LoVo (cell line): ENCODE measurements at places on chromosomes 1 and 21.

- no peak for DNase-seq
Observed at GRCh38 chr1:39392851-39393573, 98.4 kb upstream of the BMP8A start.

DNA sequence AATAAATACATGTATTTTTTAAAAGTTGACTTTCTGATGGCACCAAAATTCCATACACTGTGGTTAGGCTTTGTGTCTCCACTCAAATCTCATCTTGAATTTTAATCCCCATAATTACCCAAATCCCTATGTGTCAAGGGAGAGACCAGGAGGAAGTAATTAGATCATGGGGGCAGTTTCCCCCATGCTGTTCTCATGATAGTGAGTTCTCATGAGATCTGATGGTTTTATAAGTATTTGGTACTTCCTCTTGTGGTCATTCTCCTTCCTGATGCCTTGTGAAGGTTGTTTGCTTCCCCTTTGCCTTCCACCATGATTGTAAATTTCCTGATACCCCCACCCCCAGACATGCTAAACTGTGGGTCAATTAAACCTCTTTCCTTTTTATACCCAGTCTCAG lies 1218.4 kb upstream of the PRMT6 start:
- DNase-seq = no peak

- no peak for DNase-seq
Observed at GRCh38 chr1:1437904-1438376, 2.5 kb downstream of the VWA1 start.

- DNase-seq = no peak
Observed at GRCh38 chr1:166980383-166980782, 5.0 kb upstream of the ILDR2 start.

DNA sequence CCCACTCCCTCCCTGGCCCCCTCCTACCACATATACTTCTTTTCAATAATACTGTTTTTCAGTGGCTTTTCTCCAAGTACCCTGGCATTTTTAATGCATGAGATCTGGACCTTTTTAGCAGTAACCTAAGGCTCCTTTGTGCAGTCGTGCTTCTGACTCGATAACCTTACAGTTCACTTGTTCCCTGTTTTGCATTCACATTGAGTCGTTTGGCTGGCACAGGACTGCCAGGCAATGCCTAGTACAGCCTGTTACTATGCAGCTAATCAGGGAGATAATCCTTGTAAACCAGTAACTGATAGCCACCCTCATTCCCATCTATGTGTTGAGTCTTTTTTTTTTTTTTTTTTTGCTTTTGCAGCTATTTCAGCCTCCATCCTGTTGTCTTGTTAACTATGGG lies 3.7 kb downstream of the ATP1B1 start:
- DNase-seq = no peak

GRCh38 chr21:39048064-39048463 lies 135.2 kb downstream of the PSMG1 start:
- no peak for DNase-seq

GRCh38 chr1:12521096-12521495 lies 96.9 kb downstream of the DHRS3 start:
- DNase-seq = no peak

DNA sequence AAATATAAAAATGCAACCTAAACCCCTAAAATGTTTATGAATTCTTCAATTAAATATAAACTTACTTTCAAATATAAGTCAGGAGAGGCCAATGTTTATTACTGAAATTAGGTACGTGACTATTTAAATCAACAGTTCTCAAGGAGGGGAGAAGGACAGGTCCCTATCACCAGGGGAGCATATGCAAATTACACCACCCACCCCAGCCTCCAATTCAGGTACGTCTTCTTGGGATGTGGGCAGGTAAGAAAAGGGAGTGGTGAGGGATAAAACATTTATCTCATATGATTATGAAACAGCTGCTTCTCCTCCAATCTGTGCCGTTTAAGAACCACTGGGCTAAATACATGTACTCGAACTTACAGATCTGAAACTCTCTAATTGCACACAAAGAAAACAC lies 3.4 kb downstream of the COP1 start:
- DNase-seq = no peak

DNA sequence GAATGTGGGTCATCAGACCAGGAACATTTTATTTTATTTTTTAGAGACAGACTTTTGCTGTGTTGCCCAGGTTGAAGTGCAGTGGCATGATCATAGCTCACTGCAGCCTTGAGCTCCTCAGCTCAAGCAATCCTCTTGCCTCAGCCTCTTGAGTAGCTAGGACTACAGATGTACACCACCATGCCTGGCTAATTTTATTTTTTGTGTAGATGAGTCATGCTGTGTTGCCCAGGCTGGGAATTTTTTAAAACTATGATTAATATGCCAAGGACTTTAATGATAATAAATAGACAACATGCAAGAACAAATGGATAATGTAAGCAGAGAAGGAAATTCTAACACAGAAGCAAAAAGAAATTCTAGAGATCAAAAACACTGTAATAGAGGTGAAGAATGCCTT lies 142.4 kb downstream of the AK5 start:
- DNase-seq = no peak

DNA sequence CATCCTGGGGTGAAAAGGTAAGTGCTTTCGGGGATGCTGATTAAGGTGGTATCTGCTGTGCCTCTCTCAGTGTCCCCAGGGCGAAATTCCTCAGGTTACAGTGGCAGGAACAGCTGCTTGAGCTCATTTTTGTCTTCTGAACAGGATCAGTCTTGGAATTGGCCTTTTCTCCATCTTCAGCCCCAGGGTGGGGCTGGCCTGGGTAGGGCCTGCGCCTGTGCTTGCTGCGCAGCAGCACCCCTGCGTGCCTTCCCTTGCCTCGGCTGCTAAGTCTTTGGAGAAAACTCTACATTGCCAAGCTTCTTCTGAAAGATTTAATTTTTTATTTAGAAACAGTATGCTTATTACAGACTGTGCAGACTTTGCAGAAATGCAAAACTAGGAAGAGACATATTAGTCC lies 41.7 kb downstream of the ADARB1 start:
- no peak for DNase-seq

GRCh38 chr1:208787219-208787618 lies 543.0 kb upstream of the PLXNA2 start:
- no peak for DNase-seq

- no peak for DNase-seq
Observed at GRCh38 chr1:168653567-168653966, 75.4 kb downstream of the DPT start.

DNA sequence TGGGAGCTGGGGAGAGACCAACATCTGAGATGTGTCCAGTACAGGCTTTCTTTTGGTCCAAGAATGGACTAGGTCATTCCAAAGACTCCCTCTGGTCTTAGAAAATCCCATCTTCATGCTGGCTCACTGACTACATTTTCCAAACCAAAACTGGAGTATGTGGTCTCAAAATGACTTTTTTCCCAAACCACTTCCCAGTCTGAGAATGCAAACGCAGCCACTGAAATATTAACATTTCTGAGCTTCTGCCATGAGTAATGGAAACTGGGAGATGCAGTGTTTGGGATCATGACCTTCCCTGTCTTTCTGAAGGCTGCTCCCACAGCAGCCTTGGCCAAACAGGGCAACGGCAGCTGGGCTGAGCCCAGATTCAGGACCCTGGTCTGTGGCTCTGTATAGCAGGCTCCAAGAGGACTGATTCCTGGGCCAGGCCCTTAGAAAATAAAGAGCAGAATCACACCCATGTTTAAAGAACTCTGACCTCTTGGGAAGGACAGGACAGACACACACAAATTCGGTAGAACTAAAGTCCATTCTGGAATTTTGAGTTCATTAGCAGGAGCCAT lies 62.1 kb upstream of the CNTN2 start:
- no peak for DNase-seq

GRCh38 chr1:157580179-157580827 lies 17.6 kb downstream of the FCRL4 start:
- peak; percentile 77 for DNase-seq

DNA sequence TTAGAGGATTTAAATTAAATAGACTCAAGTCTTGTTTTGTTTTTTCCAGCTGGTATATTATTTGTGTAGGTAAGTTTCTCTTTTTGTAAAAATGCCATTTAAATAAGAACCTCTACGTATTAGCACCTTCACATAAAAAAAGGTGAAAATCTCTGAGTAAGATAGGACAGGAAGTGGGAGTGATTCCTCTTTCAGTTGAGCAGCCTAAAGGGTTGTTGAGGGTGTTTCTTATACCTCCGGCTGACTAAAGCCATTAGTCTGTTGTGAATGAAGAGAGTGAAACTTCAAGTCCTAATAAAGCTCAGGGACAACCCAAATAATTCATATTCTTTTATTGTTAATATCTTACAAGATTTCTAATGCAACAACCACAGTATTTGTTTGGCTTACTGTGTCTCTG lies 188.7 kb downstream of the CHRM3 start:
- no peak for DNase-seq

GRCh38 chr1:95437781-95438180 lies 203.8 kb downstream of the RWDD3 start:
- no peak for DNase-seq

- no peak for DNase-seq
Observed at GRCh38 chr1:4599521-4599920, 54.9 kb upstream of the AJAP1 start.

- no peak for DNase-seq
Observed at GRCh38 chr1:205990226-205990625, 13.0 kb downstream of the RAB7B start.

- no peak for DNase-seq
Observed at GRCh38 chr1:100511058-100511457, 26.9 kb upstream of the GPR88 start.

- no peak for DNase-seq
Observed at GRCh38 chr1:84294751-84295150, 6.8 kb upstream of the SAMD13 start.

DNA sequence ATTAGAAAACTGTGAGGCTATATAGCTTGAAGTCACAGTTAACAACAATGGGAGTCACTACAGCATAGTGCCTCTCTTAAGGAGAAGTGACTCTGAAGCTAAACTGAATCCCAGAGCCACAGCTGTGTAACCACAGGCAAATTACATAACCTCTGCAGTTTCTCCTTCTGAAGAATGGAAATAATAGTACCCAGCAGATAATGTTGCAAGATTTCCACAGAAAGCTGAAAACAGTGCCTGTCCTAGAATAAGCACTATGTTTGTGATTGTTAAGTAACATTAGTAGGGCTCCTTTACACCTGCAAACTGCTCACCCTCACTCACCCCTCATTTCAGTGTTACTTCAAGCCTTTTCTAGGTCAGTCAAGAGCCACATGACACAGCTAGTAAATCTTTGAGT lies 886.7 kb downstream of the PLA2G4A start:
- DNase-seq = no peak

DNA sequence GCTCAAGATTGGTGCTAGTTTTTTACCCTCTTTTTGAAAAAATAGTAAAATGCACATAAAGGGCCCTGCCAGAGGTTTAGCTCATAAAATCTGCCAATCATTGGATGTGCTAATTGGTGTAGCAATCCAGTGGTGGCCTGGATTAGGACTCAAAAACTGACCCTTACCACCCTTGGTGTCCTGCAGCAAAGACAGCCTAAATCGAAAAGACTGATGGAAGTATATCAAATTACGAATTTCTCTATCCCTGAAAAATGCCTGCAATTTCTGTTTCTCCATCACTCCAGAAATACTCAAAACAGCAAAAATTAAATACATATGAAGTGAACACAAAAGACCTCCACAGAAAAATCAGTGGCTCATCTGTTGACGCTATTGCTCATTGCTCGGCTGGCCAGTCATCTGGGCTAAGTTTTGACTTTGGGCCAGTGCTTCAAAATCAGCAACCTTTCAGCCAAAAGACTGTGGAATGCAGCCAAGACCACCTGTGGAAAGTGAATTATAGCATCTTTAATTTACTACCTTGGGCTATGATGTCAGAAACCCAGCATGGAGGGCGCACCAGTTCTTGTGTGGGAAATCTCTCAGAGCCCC lies 30.0 kb downstream of the WLS start:
- DNase-seq = no peak

- DNase-seq = no peak
Observed at GRCh38 chr1:179493323-179493722, 82.4 kb downstream of the NPHS2 start.

GRCh38 chr1:92957030-92957734 lies 4.1 kb downstream of the DIPK1A start:
- no peak for DNase-seq

DNA sequence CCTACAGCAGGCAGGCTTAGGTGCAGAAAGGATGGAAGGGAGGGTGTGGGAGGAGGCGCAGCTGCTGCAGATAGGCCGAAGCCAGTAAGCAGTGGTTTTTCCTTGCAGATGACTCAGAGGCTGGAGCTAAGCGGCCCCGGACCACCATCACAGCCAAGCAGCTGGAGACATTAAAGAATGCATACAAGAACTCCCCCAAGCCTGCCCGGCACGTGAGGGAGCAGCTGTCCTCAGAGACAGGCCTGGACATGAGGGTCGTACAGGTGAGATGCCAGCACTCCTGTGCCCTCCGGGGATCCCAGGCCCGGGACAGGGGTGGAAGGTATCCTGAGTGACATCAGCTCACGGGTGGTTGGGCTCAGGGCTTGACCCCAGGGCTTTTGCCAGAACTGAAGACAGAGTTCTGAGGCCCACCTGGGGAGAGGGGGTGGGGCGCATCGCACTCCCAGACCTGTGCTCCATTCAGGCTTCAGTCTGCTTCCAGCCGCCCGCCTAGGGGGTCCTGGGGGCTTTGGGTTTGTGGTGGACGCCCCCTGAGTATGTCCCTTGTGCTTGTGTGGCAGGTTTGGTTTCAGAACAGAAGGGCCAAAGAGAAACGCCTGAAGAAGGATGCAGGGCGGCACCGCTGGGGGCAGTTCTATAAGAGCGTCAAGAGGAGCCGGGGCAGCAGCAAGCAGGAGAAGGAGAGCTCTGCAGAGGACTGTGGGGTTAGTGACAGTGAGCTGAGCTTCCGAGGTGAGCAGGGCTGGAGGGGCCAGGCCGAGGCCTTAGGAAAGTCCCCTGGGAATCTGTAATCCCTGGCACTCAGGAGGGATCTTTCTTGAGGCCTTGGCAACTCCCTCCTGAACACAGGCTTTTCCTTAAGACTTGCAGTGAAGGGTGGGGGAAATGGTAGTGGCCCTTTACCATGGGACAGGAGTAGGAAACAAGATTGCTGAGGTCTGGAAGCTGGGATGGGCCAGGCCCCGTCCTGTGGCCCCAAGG lies 41.5 kb downstream of the LHX4 start:
- no peak for DNase-seq

DNA sequence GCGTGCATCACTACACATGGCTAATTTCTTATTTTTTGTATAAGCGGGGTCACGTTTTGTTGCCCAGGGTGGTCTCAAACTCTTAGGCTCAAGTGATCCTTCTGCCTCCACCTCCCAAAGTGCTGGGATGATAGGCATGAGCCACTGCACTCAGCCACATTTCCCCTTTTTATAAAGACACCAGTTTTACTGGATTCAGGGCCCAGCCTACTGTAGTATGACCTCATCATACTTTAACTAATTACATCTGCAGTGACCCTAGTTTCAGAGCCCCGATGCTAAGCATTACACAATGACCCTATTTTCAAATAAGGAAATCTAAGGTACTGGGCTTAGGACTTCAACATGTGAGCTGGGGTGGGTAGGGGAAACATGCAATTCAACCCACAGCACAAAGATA lies 31.8 kb upstream of the ENAH start:
- no peak for DNase-seq

GRCh38 chr1:113984710-113985109 lies 5.4 kb downstream of the OLFML3 start:
- DNase-seq = no peak
